ENCODE measurements at places on chromosomes 12 and 14.

- DNase-seq, result no peak
These were observed 14.8 kb upstream of the SH2B3 start for GRCh38 chr12:111390910-111391309.

GRCh38 chr12:27162229-27162537, 79.8 kb upstream of the C12orf71 start:
- no peak for DNase-seq

GRCh38 chr12:114430306-114430705, 24.4 kb upstream of the TBX5 start:
- no peak for DNase-seq

- DNase-seq, result no peak
These were observed 435 bp downstream of the FOXM1 start for GRCh38 chr12:2876431-2877046.

DNA sequence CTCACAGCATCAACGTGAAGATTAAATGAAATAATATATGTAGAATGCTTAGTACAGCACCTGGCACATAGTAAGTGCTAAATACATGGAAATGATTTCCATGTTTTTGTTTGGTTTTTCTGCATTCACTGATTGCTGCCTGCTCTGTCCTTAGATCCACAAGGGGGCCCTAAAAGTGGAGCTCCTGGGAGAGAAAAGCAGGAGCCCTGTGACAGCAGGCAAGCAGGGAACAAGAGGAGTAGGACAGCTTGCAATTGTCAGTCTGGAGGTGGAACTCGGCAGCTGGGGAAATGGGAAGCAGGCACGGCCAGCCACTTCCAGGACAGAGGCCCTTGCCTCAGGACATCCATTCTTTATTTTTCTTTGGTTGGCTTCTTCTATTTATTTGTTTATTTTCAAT, 292.9 kb downstream of the BMP4 start:
- no peak for DNase-seq

GRCh38 chr12:54017027-54017788, 8.4 kb downstream of the HOXC8 start:
- no peak for DNase-seq

- DNase-seq, result no peak
These were observed 16.0 kb downstream of the AMDHD1 start for GRCh38 chr12:95959107-95959506.

- no peak for DNase-seq
These were observed 4.9 kb downstream of the TC2N start for GRCh38 chr14:91862417-91862816.
